SW 1271 (cell line): ENCODE measurements at places on chromosomes 12 and 14.

DNA sequence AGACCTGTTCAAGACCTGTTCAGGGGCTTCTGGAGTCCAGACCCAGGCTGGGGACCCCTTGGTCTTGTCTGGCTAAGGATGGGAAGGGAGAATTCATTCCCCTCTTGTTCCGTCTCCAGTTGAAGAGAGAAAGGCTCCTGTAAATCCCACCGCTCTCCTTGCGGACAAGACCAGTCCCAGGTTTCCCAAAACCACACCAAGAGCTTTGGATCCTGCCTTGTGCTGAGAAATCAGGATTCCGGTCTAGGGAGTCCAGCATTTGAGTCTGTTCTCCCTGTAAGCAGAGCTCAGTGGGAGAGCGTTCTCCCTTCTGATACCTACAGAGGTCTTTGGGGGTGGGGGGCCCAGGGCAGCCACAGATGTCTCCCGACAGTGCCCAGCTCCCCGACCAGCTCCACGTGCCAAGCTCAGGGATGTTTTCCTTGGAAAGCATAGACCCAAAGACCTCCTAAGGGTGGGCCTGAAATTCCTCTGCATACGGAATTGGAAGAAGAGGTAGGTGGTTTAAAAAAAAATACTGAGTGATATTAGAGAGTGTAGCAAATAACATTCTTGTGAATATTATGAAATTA, 1.9 kb downstream of the HOXC13 start:
- DNase-seq, result no peak

DNA sequence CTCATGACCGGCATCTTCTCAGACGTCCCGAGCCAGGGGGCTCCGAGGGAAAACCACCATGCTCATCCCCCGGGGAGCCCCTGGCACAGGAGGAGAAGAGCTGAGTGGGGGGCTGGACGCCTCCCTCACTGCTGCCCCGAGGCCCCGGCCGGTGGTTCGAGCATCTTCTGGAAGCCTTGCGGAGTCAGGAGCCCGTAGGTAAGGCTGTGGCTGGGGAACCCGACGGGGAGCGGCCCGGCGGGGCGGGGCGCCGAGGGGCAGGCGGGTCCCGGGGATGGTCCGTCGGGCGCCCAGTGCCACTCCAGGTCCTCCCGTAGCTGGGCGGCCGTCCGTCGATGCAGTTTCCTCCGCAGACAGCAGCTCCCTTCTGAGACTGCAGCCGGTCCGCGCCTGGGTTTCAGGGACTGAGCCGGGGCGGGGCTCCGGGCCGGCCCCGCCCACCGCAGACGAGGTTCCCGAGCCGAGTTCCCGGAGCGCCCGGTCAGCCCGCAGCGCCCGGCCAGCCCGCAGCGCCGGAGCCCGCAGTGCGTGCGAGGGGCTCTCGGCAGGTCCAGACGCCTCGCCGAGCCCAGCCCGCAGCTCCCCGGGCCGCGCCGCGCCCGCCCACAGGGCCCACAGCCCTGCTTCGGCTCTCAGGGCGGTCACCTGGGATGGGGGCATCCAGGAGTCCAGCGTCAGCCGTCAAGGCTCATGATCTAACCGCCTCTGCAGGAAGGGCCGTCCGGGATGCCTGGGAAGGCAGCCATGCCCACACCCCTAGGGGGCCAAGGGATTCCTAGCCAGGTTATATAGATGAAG, at the start of gene PGF:
Gene PGF (minus strand): TSS at position 369 of the 798 bp plus-strand sequence. CDS start 355 bp downstream, at position 14.
- DNase-seq, result peak; percentile 23

DNA sequence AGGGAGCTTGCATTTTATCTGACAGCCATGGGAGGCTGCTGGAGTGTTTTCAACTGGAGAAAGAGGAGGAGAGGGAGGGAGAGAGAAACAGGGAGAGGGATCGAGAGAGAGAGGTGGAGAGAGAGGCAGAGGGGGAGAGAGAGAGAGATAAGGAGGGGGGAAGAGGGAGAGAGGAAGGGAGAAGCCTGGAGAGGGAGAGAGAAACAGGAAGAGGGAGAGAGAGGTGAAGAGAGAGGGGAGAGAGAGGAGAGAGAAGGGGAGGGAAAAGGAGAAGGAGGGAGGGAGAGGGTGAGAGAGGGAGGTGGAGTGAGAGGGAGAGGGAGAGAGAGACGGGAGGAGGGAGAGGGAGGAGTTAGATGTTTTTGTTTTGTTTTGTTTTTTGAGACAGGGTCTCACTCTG, 45.6 kb downstream of the DNAH10 start:
- DNase-seq, result no peak

DNA sequence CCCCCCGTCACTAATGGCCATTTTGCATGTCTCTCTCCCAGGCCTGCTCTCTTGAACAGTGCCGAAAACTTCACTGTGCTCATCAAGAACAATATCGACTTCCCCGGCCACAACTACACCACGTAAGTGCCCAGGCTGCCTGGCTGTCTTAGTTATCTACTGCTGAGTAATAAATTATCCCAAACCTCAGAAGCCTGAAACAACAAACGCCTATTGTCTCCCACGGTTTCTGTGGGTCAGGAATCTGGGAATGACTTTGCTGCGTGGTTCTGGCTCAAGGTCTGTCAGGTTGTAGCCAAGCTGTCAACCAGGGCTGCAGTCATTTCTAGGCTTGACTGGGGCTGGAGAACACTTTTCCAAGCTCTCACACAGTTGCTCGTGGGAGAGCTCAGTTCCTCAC, 32.6 kb downstream of the P2RX7 start:
- DNase-seq, result no peak

DNA sequence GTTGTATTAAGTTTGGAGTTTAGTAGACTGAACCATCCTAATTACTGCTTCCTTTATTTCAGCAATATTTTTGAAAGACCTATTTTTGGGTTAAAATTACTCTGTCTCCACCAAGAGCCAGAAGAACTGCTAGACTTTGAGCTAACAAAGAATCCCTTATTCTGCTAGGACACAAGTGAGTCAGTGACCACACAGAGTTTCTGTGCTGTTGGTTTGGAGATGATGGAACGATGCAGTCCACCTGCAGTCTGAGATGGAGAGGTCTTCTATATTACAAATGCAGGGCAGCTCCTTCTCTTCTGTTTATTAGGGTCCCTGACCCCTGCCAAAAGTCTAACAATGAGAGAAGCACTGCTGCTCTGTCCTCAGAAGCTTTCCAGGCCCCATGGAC, 6.7 kb upstream of the STXBP6 start:
- no peak for DNase-seq

DNA sequence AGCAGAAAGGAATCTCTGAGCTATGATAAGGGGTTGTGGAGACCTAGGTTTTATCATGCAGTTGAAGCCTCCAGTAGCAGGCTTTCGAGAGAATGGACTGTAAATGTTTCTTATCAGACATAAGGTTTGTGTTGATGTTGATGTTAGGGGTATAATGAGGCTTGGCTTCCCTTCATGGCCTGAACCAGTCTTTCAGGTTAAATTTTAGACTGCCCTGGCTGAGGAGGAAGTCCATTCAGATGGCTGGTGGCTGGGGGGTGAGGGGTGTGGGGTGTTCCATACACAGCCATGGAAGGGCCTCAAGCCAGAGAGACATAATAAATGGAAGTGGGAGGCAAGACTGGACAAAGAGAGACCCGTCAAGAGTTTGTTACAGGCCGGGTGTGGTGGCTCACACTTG, 65.1 kb downstream of the IRF2BPL start:
- no peak for DNase-seq

DNA sequence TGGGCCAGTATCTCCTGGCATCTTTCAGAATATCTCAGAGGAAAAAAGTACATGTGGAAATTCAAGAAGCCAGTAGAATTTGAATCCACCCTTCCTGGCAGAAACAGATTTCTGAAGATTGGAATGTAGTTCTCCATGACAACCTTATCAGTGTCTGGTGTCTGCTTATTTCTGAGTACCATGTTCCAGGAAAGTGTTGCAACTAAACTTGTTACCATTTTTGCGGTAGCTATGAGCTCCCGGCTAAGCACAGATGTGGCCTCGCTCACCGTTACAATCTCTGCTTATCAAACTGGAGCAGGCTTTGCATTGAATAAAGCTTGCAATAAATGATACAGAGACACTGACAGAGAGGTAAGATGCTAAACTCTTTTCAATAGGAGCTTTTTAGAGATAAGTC, 13.0 kb upstream of the ITPR2 start:
- no peak for DNase-seq

GRCh38 chr12:87142342-87142741, 886.2 kb upstream of the MGAT4C start:
- no peak for DNase-seq

GRCh38 chr14:99230208-99231151, 41.5 kb downstream of the BCL11B start:
- no peak for DNase-seq

DNA sequence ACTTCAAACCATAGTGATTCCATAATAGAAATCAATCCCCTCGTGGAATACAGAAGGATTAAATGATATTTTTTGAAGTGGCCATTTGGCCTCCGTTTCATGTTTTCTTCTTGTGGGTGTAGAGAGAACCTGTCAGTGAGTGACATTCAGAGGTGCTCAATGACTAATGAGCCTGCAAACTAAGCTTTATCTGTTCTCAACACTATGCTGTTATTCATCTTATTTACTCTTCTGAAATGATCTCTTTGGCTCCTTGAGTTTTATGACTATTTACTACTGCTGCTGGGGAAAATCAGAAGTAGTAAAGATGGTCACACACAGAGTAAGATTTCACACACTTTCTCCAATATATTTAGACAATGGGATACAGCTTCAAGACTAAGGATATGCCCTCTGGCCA, 30.4 kb downstream of the ATP2B1 start:
- no peak for DNase-seq

GRCh38 chr14:22184830-22185168, 404.2 kb downstream of the DAD1 start:
- no peak for DNase-seq

GRCh38 chr12:107318806-107319532, 225.6 kb upstream of the CRY1 start:
- no peak for DNase-seq

DNA sequence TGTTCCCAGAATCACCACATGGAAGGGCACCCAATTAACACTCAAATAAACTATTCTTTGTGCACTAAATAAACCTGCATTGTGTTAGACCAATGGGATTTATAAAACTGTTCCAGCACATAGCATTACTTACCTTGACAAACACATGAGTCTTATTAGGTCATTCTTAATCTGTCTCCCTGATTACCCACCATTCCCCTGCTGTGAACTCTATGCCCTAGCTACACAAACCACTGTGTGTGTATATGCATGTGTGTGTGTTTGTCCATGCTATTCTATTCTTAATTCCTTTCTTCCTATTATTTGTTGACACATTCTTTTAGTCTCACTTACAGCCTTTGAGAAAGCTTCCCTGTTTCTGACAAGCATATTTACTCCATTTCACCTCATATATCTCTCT, 303.6 kb upstream of the GARIN6 start:
- DNase-seq, result no peak

- no peak for DNase-seq
These were observed 123.6 kb downstream of the METTL25 start for GRCh38 chr12:82481954-82482353.

- no peak for DNase-seq
These were observed 34.2 kb downstream of the ZCRB1 start for GRCh38 chr12:42291680-42292079.

GRCh38 chr14:87397499-87397898, 595.5 kb downstream of the GALC start:
- no peak for DNase-seq

GRCh38 chr12:52156311-52156710, 35.5 kb downstream of the KRT80 start:
- no peak for DNase-seq
